ENCODE measurements at places on chromosomes 11 and 22.

- no peak overlapping the region for H3K27ac ChIP-seq
- no peaks in the 10 kb centered on the region for H3K27me3 ChIP-seq
- H3K4me3 ChIP-seq = no peak overlapping the region
- no peaks in the 10 kb centered on the region for H3K36me3 ChIP-seq
- no peak for DNase-seq
Observed at GRCh38 chr11:73461964-73462363, 85.8 kb downstream of the RELT start.

GRCh38 chr22:20249797-20250354 lies 18.2 kb downstream of the RTN4R start:
- H3K27ac ChIP-seq = no peak overlapping the region
- no peaks in the 10 kb centered on the region for H3K36me3 ChIP-seq

DNA sequence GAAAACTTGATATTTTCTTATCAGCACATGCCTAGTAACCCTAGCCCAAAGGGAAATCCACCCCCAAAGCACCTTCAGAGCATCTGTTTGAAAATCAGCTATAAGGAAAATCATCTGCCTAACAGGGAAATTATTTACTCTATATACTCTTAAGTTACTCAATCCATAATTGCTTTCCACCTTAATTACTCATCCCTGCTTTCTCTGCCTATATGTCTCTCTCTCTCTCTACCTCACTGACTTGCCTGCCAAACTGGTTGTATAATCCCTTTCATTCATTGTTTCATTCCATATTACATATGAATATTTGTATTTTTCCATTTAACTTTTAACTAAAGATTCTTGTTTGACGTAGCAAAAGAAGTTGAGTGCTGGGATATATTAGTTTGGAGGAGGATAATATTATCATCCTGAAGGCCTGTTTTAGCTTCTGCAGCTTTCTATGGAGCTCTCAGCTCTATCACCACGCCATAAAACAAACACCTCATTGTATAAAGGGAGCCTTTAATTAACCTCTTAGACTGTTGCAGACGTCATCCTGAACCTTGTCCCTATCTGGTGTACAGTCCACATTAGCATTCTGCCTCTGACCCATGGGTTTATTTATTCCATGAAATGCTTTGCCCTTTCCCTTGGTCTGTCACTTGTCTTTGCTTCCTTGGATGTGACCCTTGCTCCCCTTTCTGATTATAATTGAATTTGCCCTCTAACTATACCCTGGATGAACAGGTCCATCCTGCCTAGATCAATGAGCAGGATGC lies 98.9 kb downstream of the INSC start:
- H3K27ac ChIP-seq = no peak overlapping the region
- no peaks in the 10 kb centered on the region for H3K4me1 ChIP-seq
- peaks cover 5% of the 10 kb centered on the region for H3K27me3 ChIP-seq
- H3K4me3 ChIP-seq = no peak overlapping the region
- no peaks in the 10 kb centered on the region for H3K36me3 ChIP-seq
- DNase-seq = no peak

DNA sequence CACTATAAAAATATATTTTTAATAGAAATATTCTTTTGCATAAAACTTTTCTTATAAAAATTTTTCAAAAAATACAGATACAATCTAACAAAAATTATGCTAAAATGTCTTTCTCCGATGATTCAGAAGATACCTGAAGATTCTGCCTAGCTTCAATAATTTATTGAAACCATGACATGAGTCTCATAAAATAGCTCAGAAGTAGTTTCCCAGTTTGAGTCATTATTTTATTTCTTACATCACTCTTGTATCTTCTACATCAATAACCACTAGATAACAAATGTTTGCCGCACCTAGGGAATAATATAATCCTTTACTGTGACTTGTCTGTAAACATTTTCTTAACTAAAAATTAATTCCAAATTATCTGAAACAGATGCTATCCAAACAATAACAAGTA lies 158.6 kb downstream of the FCHSD2 start:
- H3K36me3 ChIP-seq = peaks cover 42% of the 10 kb centered on the region
- no peaks in the 10 kb centered on the region for H3K4me1 ChIP-seq
- H3K27me3 ChIP-seq = no peaks in the 10 kb centered on the region
- DNase-seq = no peak
- H3K27ac ChIP-seq = no peak overlapping the region

DNA sequence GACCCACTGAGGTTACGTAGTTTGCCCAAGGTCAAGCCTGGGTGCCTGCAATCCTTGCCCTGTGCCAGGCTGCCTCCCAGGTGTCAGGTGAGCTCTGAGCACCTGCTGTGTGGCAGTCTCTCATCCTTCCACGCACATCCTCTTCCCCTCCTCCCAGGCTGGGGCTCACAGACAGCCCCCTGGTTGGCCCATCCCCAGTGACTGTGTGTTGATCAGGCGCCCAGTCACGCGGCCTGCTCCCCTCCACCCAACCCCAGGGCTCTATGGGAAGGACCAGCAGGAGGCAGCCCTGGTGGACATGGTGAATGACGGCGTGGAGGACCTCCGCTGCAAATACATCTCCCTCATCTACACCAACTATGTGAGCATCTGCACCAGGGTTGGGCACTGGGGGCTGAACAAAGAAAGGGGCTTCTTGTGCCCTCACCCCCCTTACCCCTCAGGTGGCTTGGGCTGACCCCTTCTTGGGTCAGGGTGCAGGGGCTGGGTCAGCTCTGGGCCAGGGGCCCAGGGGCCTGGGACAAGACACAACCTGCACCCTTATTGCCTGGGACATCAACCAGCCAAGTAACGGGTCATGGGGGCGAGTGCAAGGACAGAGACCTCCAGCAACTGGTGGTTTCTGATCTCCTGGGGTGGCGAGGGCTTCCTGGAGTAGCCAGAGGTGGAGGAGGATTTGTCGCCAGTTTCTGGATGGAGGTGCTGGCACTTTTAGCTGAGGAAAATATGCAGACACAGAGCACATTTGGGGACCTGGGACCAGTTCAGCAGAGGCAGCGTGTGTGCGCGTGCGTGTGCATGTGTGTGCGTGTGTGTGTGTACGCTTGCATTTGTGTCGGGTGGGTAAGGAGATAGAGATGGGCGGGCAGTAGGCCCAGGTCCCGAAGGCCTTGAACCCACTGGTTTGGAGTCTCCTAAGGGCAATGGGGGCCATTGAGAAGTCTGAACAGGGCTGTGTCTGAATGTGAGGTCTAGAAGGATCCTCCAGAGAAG lies 1.6 kb downstream of the GSTP1 start:
- DNase-seq = no peak
- peak overlapping the region; percentile 79 for H3K27ac ChIP-seq
- H3K27me3 ChIP-seq = peaks cover 14% of the 10 kb centered on the region
- peak overlapping the region; percentile 78 for H3K4me3 ChIP-seq
- peaks cover 37% of the 10 kb centered on the region for H3K36me3 ChIP-seq

DNA sequence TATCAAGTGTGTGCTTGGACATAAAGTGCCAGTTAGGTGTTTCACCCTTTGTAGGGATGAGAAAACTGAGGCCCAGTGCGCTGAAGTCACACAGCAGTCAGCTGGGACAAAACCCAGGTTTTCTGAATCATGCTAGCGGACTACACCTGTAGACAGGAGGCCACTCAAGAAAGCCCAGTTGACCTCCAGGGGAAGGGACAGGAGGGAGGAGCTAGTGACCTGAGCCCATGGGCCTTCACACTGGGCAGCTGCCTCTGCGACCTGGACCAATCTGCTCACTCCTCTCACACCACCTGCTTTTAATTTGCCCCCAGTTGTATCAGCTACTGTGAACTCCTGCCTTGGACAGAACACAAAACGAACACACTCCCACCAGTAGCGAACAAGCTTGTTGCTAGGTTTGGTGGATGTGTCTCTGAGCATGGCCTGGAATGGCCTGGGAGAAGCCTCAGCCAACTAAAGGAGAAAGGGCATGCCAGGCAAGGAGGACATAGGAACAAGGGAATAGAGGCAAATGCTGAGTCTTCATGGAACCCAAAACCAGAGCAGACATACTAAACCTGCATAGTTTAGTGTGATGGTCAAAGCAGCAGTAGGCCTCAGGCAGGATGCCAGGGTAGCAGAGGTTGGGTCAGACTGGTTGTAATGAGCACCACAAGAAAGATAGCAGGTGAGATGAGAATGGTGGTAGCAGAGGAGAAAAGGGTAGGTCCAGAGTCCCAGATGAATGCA lies 7.2 kb downstream of the LMO1 start:
- H3K27ac ChIP-seq = no peak overlapping the region
- H3K36me3 ChIP-seq = no peaks in the 10 kb centered on the region
- no peak for DNase-seq
- H3K4me3 ChIP-seq = no peak overlapping the region
- H3K27me3 ChIP-seq = peaks cover 20% of the 10 kb centered on the region

DNA sequence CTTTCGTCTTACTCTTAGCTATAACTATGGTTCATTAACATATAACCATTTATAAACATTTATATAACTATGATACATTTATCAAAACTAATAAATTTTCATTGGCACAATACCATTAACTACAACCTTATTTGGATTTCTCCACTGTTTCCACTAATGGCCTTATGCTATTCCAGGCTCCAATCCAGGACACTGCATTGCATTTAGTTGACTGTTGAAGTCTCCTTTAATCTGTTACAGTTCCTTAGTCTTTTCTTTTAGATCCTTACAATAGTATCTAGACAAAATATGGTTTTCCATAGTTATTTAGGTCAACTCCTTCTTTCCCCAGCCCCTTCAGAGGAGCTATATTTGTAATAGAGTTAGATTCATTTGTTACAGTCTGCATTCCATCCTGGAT lies 47.2 kb downstream of the CCDC34 start:
- no peaks in the 10 kb centered on the region for H3K36me3 ChIP-seq
- H3K4me1 ChIP-seq = no peaks in the 10 kb centered on the region
- H3K4me3 ChIP-seq = no peak overlapping the region

DNA sequence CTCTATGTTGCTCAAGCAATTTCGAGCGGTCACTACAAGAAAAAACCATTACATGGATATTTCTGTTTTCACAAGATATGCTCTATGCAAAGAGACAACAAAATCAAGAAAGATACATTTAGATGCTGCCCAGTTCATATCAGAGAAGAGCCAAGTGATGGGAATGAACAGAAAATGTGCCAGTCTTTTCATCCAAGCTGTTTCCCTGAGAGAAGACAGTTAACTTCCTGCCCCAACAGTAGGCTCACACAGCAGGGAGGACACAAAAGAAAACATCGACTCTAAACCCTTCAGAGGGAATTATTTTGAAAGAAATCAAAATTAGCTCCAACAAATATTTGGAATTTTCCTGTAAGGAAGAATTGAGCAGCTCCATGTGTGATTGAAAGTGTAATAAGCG lies 11.6 kb downstream of the JAML start:
- H3K4me3 ChIP-seq = peak overlapping the region; percentile 76
- peaks cover 93% of the 10 kb centered on the region for H3K4me1 ChIP-seq
- DNase-seq = no peak
- peak overlapping the region; percentile 94 for H3K27ac ChIP-seq

GRCh38 chr22:25057013-25057881 lies 104.7 kb downstream of the KIAA1671 start:
- no peak overlapping the region for H3K4me3 ChIP-seq
- H3K27ac ChIP-seq = no peak overlapping the region
- no peaks in the 10 kb centered on the region for H3K27me3 ChIP-seq
- DNase-seq = peak; percentile 84
- H3K4me1 ChIP-seq = peaks cover 41% of the 10 kb centered on the region

DNA sequence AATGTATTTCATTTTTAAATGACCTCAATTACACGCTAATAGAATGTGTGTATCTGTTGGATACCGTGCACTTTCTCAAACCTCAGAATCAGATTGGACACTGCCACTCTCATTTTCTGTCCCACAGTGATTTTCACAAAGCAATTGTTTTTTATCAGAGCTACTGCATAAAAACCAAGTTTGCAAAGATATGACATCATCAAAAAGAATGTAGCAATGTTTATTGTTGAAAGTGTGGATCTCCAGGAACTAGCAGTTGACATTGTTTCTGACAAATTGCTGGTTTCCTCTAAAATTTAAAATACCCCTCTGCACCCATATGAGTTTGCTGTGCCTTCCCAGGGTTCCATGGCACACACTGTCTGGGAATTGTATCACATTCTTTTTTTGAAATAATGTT lies 362.7 kb upstream of the DDI1 start:
- no peaks in the 10 kb centered on the region for H3K27me3 ChIP-seq
- no peak overlapping the region for H3K27ac ChIP-seq
- no peak for DNase-seq
- H3K4me1 ChIP-seq = no peaks in the 10 kb centered on the region

DNA sequence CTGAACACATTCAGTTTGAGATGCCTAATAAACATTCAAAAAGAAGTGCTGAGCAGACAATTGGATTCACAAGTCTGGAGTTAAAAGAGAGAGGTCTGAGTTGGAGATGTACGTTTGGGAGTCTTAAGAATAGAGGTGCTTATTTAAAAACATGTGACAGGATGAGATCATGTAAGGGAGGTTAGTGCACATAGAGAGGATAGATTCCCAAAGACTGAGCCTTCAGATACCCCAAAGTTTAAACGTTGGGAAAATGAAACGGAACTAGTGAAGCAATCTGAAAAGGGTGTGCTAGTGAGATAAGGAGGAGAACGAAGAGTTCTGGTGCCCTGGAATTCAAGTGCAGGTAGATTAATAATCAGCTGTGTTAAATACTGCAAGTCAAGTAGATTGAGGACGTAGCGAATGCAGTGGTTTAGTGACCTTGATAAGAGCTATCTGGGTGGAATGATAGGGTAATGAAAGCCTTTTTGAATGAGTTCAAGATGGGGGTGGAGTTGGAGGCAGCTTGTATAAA lies 63.7 kb downstream of the HIPK3 start:
- H3K27ac ChIP-seq = no peak overlapping the region
- no peaks in the 10 kb centered on the region for H3K27me3 ChIP-seq
- no peak for DNase-seq
- no peaks in the 10 kb centered on the region for H3K4me1 ChIP-seq
- no peak overlapping the region for H3K4me3 ChIP-seq

DNA sequence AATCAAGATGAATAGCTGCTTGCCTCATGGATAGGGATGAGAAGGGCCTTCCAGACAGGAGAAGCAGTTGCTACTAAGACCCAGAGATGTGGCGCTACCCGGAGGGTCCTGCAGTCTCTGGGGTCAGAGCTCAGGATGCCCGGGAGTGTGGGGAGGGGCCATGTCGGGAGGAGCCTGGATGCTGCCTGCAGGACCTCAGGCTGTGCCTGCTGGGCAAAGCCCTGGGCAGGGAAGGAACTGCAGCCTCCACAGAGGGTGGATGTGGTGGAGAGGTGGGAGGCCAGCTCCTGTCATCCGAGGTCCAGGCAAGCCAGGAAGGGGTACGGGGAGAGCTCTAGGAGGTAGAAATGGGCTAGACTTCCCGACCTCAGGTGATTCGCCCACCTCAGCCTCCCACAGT lies 11.0 kb downstream of the PRR5 start:
- H3K4me3 ChIP-seq = no peak overlapping the region
- H3K27ac ChIP-seq = peak overlapping the region; percentile 43
- peaks cover 47% of the 10 kb centered on the region for H3K4me1 ChIP-seq
- peaks cover 6% of the 10 kb centered on the region for H3K36me3 ChIP-seq
- H3K27me3 ChIP-seq = no peaks in the 10 kb centered on the region

GRCh38 chr11:10441091-10441490 lies 14.0 kb upstream of the AMPD3 start:
- H3K27me3 ChIP-seq = peaks cover 42% of the 10 kb centered on the region
- no peaks in the 10 kb centered on the region for H3K36me3 ChIP-seq
- H3K4me3 ChIP-seq = no peak overlapping the region

All from activated CD8-positive, alpha-beta T cell treated with anti-CD3 and anti-CD28 coated beads, Interleukin-2, amount 10 ng/mL, durations not matched to agents 7 days and 5 days (primary cell).